H1 (cell line): ENCODE measurements at places on chromosomes 4 and X. TPM values are rescaled to one million over a fixed set of nuclear protein-coding genes. Genes with fewer than 3 reads are reported as not detected.
A peak's percentile ranks its signal among the peaks of the same experiment; 100 is the strongest.

The SOD3 gene
- 4.9 and 5.5 TPM in 2 replicates for total RNA-seq

GRCh38 chr4:131159261-131159660, 1989.8 kb upstream of the PCDH10 start:
- DNase-seq: no peak
- no peak overlapping the region for H3K4me3 ChIP-seq
- no peaks in the 10 kb centered on the region for H3K36me3 ChIP-seq
- H3K4me1 ChIP-seq: no peaks in the 10 kb centered on the region
- H3K27me3 ChIP-seq: no peaks in the 10 kb centered on the region

GRCh38 chr4:169052594-169052945, 42.5 kb upstream of the CBR4 start:
- H3K27ac ChIP-seq: no peak overlapping the region
- no peaks in the 10 kb centered on the region for H3K36me3 ChIP-seq
- no peak overlapping the region for H3K4me3 ChIP-seq
- 0 out of 2 replicates have a peak, but pooled peaks cover 5% of the 10 kb centered on the region for H3K4me1 ChIP-seq

DNA sequence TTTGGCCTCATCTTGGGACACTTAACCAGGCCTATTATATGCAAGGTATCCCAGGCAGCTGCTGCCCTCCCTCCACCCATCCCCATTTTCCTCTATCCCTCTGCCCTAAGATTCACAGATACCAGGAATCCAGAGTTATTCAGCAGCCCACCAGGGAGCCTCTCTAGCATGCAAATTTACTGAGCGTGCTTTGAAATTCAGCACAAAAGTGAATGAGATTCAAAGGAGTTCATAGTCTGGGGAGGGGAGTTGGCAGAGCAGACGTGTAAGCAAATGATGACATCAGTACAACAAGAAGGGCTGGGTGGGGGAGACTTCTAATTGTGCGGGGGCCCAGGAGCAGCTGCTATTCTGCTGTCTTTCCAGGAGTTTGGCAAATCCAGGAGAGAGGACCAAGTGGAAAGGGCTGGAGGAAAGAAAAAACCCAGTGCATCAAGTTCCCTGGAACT, 1.7 kb upstream of the MTM1 start:
- DNase-seq: no peak
- H3K27me3 ChIP-seq: no peaks in the 10 kb centered on the region
- peak overlapping the region; percentile 52; the same call in 1 of the 2 replicates for H3K27ac ChIP-seq
- H3K36me3 ChIP-seq: no peaks in the 10 kb centered on the region
- H3K4me3 ChIP-seq: no peak overlapping the region

- H3K4me1 ChIP-seq: peaks cover 13% of the 10 kb centered on the region
- H3K27ac ChIP-seq: no peak overlapping the region
- no peak for DNase-seq
- no peaks in the 10 kb centered on the region for H3K36me3 ChIP-seq
- no peak overlapping the region for H3K4me3 ChIP-seq
- no peaks in the 10 kb centered on the region for H3K27me3 ChIP-seq
Observed at GRCh38 chr4:76209881-76210280, 3.7 kb downstream of the SCARB2 start.
